NCI-H446 treated with DMSO at 0.1 percent for 48 hours (cell line): ENCODE measurements at places on chromosomes 11 and 22.

GRCh38 chr11:10017911-10018310 is 276.1 kb downstream of the SBF2 start:
- no peak for DNase-seq

DNA sequence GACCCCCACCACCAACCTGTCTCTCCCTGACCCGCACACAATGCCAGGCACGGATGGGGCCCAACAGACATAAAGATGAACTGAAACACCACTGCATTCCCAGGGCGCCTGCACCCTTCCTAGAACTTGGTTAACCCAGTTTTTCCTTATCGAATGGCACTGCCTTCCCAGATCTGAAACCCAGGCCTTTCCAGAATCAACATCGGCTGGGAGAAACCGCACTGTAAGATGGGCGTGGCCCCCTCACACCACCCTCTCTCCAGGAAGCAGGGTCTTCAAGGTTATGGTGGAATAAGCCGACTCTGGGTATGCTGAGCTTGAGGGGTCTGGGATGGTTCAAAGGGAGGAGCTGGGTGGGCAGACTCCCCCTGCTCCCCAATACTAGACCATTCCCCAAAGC is 23.1 kb downstream of the LRFN4 start:
- DNase-seq, result no peak

DNA sequence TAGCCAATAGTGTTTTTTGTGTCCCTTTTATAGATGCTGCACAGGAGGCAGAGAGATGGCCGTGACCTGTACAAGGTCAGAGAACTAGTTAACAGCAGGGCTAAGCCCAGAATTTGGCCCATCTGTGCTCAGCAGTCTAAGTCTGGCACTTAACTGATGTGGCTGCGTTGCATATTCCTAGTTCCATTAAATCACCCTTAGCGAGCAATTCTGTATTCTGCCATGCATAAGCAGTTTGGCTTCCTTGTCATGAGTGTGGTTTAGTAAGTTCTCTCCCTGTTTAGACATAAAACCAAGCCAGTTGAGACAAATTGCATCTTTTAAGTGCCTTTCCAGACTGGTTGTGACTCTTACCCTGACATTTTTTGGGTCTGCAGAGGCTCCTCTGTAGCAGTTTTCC is 230.6 kb upstream of the TENM4 start:
- no peak for DNase-seq

DNA sequence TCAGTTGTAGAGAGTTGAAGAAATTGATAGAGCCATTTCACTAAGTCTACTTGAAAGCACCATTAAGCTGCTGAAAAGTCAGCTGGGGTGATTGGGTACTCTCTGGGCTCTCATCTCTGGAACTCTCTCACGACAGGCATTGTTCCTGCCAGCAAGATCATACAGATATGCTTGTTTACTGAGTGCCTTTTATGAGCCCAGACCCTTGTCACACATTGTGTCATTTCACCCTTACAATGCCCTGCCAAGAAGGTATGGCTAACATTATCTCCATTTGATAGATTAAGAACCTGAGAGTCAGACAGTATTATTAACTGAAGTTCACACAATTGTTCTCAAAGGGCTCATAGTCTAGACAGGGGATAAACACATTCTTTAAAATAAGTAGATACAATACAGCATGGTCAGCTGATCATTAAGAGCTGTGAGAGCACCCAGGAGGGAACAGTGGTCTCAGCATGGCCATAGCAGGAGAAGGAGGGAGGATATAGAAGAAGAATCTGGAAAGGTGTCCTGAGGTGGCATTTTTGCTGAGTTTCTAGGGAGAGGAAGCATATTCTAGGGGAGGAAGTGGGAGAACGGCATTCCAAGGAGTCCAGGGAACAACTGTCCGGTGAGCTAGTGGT is 580.5 kb downstream of the INSC start:
- DNase-seq, result no peak

- DNase-seq, result no peak
Measured at GRCh38 chr11:28227460-28227859, 119.3 kb downstream of the METTL15 start.

- DNase-seq, result no peak
Measured at GRCh38 chr22:49373801-49374226, 453.9 kb downstream of the BRD1 start.

GRCh38 chr11:22707119-22707899 is 40.9 kb downstream of the GAS2 start:
- DNase-seq, result no peak

GRCh38 chr22:22031183-22031945 is 48.8 kb upstream of the TOP3B start:
- DNase-seq, result no peak
